Activated naive CD8-positive, alpha-beta T cell treated with anti-CD3 and anti-CD28 coated beads, Interleukin-2, amount 50 U/mL, for 24 hours (primary cell): ENCODE measurements at places on chromosomes 16 and 17.

GRCh38 chr16:66959704-66960161 lies 1.3 kb upstream of the CES3 start:
- H3K27me3 ChIP-seq, result peaks cover 13% of the 10 kb centered on the region
- H3K4me3 ChIP-seq, result no peak overlapping the region
- H3K36me3 ChIP-seq, result no peaks in the 10 kb centered on the region
- no peak for DNase-seq

- DNase-seq, result no peak
- no peak overlapping the region for H3K4me3 ChIP-seq
- no peak overlapping the region for H3K27ac ChIP-seq
- H3K4me1 ChIP-seq, result peaks cover 6% of the 10 kb centered on the region
These were observed 2.8 kb downstream of the OMG start for GRCh38 chr17:31294231-31294630.

- peaks cover 27% of the 10 kb centered on the region for H3K36me3 ChIP-seq
- peak; percentile 55 for DNase-seq
These were observed 314.5 kb downstream of the SEC14L1 start for GRCh38 chr17:77455111-77455890.

- DNase-seq, result no peak
- H3K4me1 ChIP-seq, result no peaks in the 10 kb centered on the region
- peaks cover 9% of the 10 kb centered on the region for H3K27me3 ChIP-seq
- no peaks in the 10 kb centered on the region for H3K36me3 ChIP-seq
- no peak overlapping the region for H3K27ac ChIP-seq
- H3K4me3 ChIP-seq, result no peak overlapping the region
These were observed 130.9 kb downstream of the GSG1L start for GRCh38 chr16:27932542-27933135.

- peak overlapping the region; percentile 97 for H3K4me3 ChIP-seq
- H3K27me3 ChIP-seq, result no peaks in the 10 kb centered on the region
- H3K4me1 ChIP-seq, result peaks cover 58% of the 10 kb centered on the region
- no peak for DNase-seq
- H3K27ac ChIP-seq, result peak overlapping the region; percentile 94
These were observed 2.3 kb downstream of the STAT5A start for GRCh38 chr17:42290577-42290976.

DNA sequence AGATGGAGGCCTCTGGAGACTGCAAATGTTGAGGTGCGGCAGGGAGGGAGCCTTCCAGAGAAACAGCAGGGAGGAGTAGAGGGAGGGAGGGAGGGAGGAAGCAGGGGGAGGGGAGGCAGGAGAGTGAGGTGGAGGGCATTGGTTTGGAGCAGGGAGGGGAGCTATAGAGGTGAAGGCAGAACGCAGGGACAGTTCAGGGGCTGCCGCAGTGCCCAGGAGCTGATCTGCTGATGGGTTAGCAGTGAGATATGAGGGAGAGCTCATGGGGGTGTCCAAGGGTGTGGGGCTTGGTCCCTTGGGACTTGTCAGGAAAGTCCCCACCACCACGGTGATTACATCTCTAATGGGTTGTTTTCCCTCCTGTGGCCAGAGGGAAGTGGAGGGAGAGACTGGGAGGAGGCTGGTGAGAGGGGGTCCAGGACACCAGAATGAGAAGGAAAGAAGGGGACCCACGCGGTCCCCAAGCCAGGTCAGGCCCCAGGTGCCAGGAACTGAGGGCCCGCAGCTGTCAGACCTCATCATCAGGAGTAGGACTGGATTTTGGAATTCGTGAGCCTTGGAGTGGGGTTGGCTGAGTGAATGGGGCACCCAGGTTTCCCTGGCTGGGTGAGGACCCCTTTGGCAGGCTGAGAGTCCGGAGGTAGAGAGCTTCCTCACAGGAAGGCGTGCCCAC lies 11.2 kb downstream of the CA4 start:
- no peak overlapping the region for H3K4me3 ChIP-seq
- H3K27ac ChIP-seq, result no peak overlapping the region
- H3K4me1 ChIP-seq, result peaks cover 6% of the 10 kb centered on the region
- peaks cover 21% of the 10 kb centered on the region for H3K27me3 ChIP-seq
- DNase-seq, result no peak
- H3K36me3 ChIP-seq, result no peaks in the 10 kb centered on the region

DNA sequence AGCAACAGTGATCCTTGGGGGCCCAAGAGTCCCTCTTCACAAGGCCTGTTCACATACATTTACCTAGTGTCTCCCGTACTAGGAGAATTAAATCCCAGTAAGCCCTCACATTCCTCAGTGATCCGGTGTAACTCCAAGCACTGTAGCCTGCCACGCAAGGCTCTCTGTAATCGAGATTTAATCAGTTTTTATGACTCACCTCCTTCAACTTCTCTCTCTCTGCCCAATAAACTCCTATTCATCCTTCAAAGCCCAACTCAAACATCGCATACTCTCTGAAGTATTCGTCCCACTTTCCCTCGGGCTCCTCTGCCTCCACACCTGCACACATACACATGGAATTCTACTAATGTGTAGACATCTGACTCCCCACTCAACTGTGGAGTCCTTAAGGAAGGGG lies 141.8 kb downstream of the CMIP start:
- no peaks in the 10 kb centered on the region for H3K4me1 ChIP-seq
- peaks cover 2% of the 10 kb centered on the region for H3K36me3 ChIP-seq
- no peak for DNase-seq
- H3K27ac ChIP-seq, result no peak overlapping the region
- no peaks in the 10 kb centered on the region for H3K27me3 ChIP-seq
- no peak overlapping the region for H3K4me3 ChIP-seq

GRCh38 chr17:81900181-81900820 lies 1.7 kb upstream of the NPB start:
- H3K4me3 ChIP-seq, result no peak overlapping the region
- peaks cover 14% of the 10 kb centered on the region for H3K36me3 ChIP-seq
- no peak overlapping the region for H3K27ac ChIP-seq
- H3K27me3 ChIP-seq, result peaks cover 7% of the 10 kb centered on the region
- no peak for DNase-seq

- H3K4me1 ChIP-seq, result no peaks in the 10 kb centered on the region
- no peak overlapping the region for H3K27ac ChIP-seq
- DNase-seq, result no peak
- no peaks in the 10 kb centered on the region for H3K27me3 ChIP-seq
These were observed 110.4 kb upstream of the HAS3 start for GRCh38 chr16:68995011-68995504.

- peaks cover 33% of the 10 kb centered on the region for H3K27me3 ChIP-seq
- DNase-seq, result no peak
- H3K4me3 ChIP-seq, result no peak overlapping the region
- no peak overlapping the region for H3K27ac ChIP-seq
- peaks cover 2% of the 10 kb centered on the region for H3K4me1 ChIP-seq
These were observed 786 bp downstream of the TMC7 start for GRCh38 chr16:18984435-18985005.

DNA sequence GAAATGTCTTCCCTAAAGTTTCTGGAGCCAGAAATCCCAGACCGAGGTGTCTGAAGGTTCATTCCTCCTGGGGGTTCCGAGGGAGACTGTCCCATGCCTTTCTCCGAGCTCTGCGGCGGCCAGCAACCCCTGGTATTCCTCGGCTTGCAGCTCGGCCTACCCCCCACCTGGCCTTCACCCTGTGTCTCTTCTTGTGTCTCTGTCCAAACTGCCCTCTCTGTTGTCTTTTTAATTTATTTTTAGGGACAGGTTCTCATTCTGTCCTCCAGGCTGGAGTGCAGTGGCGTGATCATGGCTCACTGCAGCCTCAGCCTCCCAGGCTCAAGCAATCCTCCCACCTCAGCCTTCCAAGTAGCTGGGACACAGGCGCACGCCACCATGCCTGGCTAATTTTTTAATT lies 211.7 kb downstream of the SEC14L1 start:
- H3K4me1 ChIP-seq, result peaks cover 26% of the 10 kb centered on the region
- H3K36me3 ChIP-seq, result no peaks in the 10 kb centered on the region
- DNase-seq, result no peak
- H3K27ac ChIP-seq, result no peak overlapping the region
- no peak overlapping the region for H3K4me3 ChIP-seq

- peak overlapping the region; percentile 79 for H3K4me3 ChIP-seq
- H3K36me3 ChIP-seq, result no peaks in the 10 kb centered on the region
- DNase-seq, result peak; percentile 36
- H3K4me1 ChIP-seq, result peaks cover 14% of the 10 kb centered on the region
These were observed 708 bp downstream of the BAIAP2 start for GRCh38 chr17:81035521-81036196.

- no peaks in the 10 kb centered on the region for H3K27me3 ChIP-seq
- no peak for DNase-seq
- peaks cover 1% of the 10 kb centered on the region for H3K36me3 ChIP-seq
These were observed 7.7 kb downstream of the METRNL start for GRCh38 chr17:83086907-83087787.

DNA sequence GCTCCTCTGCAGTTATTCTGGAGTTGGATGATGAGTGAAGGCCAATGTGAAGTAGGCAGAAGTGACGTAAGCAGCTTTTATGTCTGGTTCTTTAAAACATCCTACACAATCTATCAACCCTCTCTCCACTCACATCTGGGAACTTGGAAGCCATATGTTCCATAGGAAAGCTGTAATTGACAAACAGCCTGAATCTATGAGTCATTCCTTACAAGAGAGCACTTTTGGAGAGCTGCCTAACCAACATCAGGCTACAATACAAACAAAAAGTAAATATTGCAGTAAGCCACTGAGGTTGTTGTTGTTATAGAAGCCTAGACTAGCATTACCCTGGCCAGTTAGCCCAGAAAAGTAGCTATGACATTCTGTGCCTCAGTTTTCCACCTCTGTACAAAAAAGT lies 5.9 kb downstream of the CCL7 start:
- no peaks in the 10 kb centered on the region for H3K36me3 ChIP-seq
- H3K4me3 ChIP-seq, result no peak overlapping the region
- no peak for DNase-seq

GRCh38 chr16:88507231-88507743 lies 54.2 kb downstream of the ZFPM1 start:
- no peaks in the 10 kb centered on the region for H3K36me3 ChIP-seq
- H3K4me1 ChIP-seq, result peaks cover 6% of the 10 kb centered on the region
- no peak overlapping the region for H3K27ac ChIP-seq
- H3K27me3 ChIP-seq, result no peaks in the 10 kb centered on the region
- H3K4me3 ChIP-seq, result no peak overlapping the region
